ENCODE measurements at places on chromosomes 1 and 21. TPM values are rescaled to one million over a fixed set of nuclear protein-coding genes. Genes with fewer than 3 reads are reported as not detected.

The S100A8 gene
- 8.3 TPM for total RNA-seq

The IL12RB2 gene
- 2.5 TPM for total RNA-seq

The PEX11B gene
- 37.6 TPM for total RNA-seq

The ANKRD45 gene
- 8.8 TPM for total RNA-seq

The OR2T33 gene
- not detected for total RNA-seq

The POU3F1 gene
- 3.0 TPM for total RNA-seq

The SFPQ gene
- 241 TPM for total RNA-seq

The CAPZA1 gene
- 148 TPM for total RNA-seq

- no peak for DNase-seq
Measured at GRCh38 chr1:218284377-218284916, 646 bp upstream of the RRP15 start.

- DNase-seq = no peak
Measured at GRCh38 chr21:37028570-37028969, 22.1 kb downstream of the RIPPLY3 start.

- no peak for DNase-seq
Measured at GRCh38 chr1:108140177-108140576, 60.0 kb downstream of the SLC25A24 start.

DNA sequence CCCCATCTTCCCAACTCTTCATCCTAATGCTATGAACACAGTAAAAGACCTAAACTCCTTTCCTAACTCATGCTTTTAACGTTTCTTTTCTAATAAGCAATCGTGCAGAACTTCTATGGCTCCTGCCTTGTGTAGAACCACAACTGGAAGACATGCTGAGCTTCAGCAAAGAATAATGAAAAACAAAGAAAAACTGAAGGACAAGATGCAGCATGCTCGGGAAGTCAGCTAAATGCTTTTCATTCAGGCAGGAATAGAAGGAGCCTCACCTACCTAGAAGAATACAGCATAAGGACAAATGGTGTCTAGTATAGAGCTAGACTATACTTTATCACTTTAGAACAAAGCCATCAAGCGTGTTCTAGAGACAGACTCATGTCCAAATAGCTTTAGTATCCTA is 45.9 kb downstream of the LUZP1 start:
- DNase-seq = no peak

GRCh38 chr1:221241592-221241991 is 362.3 kb downstream of the HLX start:
- DNase-seq = no peak

DNA sequence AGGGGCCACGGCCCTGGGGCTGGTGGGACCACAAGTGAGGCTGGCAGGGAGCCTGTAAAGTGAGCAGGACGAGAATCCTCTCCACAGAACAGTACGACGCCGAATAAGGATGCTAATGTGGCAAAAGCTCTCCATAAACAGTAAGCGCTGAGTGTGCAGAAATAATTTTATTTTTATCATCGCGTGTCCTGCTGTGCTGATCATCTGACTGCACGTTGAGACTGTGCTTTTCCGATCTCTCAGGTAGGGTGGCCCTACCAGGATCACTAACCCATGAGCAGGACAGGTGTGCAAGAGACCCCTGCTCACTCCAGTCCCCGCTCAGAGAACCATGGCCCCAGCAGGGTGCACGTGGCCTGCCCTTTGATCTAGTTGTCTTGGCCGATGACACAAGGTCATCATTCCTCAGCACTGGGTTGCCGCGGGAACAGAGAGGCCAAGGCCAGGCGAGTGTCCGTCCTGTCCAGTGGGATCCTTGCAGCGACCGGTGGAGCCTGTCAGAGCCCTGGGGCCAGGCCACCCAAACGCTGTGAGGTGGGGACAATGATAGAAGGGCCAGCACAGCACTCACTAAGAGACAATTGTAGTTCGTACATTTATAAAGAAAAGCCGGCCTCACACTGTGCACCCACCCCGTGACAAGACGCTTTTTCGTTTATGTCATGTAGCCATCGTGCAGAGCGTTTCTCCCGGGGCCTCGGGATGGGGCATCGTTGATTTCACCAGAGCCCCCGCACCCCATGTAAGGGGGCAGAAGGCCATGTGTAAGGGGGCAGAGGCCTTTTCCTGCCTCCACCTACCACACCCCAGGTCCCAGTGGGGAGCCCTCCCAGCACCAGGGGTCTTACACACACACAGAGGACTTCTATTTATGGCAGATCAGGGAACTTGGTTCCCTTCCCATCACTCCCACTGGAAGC is 52.7 kb upstream of the ADARB1 start:
- DNase-seq = no peak

GRCh38 chr1:64163970-64164369 is 39.5 kb upstream of the UBE2U start:
- peak; percentile 63 for DNase-seq

DNA sequence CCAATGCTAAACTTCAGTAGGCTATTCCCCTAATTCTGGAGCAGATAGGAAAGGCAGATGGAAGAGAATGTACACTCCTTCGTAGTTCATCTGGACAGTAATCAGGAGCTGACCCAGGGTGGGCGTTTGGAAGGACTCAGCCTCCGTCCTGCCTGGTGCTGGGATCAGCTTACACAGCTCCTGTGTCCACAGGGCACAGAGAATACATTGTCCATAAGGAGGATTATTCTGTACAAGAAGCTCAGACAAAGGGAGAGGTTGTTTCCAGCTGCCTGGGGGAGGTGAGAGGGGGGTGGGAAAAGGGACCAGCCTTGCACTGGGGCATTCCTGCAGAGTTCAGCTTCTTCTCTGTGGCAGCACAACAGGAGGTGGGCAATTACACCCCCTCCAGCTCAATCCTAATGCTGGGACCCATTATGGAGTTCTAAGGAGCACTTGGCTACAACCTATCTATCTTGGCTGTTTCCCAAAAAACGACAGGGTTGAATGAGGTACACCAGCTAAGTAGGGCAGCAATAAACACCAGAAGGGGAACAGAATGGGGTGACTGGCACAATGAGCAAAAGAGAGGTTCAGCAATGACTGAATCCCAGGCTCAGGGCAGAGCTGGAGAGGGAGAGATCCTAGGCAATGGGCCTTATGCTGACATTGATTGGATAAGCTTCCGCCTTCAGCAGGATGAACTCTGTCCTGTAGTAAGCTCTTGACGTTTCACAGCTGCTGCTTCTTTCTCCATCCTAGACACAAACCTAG is 7.4 kb downstream of the MED8 start:
- DNase-seq = no peak

- peak; percentile 71 for DNase-seq
Measured at GRCh38 chr1:54542120-54542961, 5.7 kb upstream of the ACOT11 start.

DNA sequence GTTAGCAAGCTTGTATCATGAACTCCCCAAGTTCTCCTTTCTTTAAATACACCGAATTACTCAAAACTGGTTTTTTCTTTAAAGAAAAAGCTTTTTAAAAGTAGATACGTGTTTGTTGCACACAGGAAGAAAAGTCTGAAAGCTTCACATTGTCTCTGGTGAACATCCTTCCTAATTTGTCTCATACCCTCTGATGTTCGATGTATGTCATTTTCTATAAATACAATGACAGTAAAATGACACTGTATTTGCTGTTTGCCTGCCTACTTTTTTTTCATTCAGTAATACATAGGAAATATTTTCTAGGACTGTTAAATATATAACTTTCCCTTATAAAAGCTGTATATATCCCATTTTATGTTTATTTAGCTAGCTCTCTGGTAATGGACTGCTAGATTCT is 153.9 kb downstream of the GALNT2 start:
- DNase-seq = no peak

DNA sequence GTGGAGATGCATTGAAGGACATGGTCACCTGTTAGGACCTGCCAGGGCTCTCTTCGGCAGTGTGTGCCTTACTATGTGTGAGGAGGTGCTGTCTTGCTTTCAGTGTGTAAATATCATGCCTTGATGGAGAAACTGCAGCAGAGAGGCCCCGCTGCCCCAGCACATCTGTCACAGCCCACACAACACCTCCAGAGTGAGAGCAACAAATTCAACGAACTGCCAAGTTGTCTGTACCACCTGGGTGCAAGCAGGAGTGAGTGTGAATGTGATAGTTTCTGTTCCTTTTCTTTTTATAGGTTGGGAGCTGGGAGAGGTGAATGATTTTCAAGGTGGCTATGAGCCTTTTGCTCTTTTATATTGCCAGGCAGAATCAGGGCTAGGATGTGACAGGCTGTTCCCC is 114.6 kb upstream of the KIAA0040 start:
- no peak for DNase-seq

DNA sequence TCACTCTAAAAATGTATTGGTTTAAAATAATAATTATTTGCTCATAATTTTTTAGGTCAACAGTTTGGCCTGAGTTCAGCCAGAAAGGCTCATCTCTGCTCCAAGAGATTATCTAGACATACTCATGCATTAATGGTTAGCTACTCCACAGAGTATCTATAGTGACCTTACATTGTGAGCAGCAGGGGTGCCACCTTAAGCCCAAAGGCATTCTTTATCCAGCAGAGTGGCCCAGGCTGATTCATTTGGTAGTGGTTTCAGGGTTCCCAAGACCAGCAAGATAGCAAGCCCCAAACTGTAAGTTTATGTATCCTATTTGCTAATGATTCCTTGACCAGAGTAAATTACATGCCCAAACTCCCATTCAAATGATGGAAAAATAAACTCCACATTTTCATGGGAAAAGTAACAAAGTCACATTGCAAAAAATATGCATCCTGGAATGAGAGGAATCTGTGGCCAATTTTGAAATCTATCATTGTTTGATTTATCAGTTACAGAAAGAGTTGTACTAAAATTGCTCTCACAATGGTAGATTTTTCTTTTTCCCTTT is 182.6 kb upstream of the KCNK2 start:
- DNase-seq = no peak

DNA sequence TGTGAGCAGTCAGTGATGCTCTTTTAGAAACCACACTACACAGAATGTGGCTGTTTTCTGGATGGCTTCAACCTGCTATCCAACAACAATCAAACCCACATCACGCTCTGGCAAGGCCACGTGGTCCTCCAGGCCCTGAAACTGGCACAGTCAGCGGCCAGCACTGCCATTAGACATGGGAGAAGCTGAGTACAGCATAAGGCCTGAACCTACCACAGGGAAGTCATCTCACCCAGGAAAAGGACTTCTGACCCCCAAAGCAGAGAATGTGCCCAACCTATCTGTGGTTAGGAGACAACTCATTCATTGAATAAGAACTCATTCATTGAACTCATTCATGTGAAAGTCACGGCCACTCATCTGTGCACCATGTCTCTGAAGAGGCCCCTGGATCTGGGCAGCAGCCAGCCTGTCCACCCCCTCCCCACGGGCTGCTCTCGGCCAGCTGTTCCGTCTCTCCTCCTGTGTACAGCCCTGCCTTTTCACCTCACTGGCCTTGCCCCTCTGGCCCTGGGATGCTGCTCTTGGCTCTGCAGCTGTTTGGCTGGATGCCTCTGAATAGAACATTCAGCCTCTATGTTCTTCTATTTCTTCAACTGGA is 41.1 kb downstream of the C1orf198 start:
- DNase-seq = no peak

DNA sequence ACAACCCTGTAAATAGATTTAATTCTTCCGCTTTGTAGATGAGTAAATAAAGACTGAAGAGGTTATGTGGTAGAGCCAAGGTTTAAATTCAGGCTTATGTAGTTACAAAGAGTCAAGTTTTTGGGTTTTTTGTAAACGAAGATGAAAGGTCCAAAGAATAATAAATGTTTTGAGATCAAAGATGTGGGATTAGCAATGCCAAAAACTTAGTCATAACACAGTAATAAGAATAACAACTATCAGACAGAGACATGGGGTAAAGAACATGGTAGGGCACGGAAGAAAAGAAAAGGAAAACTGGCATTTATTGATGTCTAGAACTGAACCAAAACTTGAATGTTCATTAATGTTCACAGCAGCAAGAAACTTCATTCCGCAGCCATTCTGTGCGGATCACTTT is 42.9 kb downstream of the EXTL2 start:
- DNase-seq = no peak

DNA sequence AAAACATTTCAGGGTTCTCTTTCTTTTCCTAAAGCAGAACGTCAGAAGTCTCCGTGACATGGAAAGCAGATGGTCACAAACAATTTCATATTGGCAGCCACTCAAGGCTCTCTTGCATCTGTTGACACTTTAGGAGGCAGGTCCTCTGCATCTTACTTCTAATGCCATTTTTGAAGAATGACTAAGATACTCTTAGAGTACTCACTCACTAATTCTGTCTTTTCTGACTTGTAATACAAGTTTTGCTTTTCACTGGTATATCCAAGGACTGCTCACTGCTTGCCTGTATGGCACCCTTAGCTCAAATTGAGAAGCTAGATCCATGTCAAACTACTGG is 68.3 kb downstream of the PRRX1 start:
- DNase-seq = peak; percentile 4

- no peak for DNase-seq
Measured at GRCh38 chr1:78101514-78101913, 55.7 kb downstream of the GIPC2 start.

DNA sequence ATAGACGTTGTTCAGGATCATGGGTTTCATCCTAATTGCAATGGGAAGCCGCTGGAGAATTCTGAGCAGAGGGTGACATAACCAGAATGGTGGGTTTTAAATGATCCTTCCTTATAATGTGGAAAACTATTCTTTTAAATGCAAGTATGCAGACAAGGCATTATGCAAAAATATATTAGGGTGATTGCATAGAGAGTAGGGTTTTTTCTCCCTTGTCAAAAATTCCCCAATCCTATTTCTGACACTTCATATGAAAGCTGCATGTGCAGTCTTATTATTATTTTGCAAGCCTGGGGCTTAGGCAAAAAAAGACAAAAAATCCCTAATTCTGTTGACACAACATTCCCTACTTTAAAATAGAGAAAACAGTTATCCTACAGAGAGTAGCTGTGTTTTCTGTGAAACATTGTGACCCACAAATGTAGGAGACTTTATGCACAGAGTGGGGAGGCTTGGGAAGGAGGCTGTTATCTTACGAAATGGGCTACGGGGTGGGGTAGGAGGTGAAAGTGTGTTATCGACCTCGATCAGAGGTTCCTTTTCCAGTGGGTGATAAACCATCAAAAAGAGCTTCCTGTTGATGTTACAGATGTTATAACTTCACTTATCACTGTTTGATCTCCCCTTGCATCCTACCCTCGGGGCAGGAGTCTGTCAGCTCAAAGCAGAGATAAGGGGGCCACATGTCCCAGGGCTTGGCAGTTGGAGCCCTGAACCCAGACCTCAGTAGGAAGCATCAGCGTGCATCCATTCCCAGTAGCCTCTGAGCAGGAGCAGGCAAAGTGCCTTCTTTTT is 27.2 kb downstream of the RHEX start:
- no peak for DNase-seq

DNA sequence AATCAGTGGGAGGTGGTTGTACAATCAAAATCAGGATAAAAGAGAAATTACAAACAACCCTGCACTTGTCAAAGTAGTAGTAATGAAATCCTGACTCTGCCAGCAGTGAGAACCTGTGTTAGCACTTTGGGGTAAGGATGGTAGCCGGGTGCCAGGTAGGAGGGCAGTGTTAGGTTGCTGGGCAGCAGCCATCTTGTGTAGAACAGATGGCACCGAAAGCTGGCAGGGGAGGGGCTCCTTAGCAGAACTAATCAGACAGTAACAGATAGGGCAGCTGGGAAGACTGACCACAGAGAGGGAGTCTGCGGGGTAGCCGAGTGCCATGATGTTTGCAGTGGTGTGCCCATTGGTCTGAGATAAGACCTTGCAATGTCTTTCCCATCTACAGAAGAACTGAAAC is 137.3 kb downstream of the SDCCAG8 start:
- no peak for DNase-seq
